ENCODE measurements at places on chromosomes 7 and 10.

GRCh38 chr7:108265007-108265406, 134.8 kb upstream of the LAMB4 start:
- no peak for DNase-seq

DNA sequence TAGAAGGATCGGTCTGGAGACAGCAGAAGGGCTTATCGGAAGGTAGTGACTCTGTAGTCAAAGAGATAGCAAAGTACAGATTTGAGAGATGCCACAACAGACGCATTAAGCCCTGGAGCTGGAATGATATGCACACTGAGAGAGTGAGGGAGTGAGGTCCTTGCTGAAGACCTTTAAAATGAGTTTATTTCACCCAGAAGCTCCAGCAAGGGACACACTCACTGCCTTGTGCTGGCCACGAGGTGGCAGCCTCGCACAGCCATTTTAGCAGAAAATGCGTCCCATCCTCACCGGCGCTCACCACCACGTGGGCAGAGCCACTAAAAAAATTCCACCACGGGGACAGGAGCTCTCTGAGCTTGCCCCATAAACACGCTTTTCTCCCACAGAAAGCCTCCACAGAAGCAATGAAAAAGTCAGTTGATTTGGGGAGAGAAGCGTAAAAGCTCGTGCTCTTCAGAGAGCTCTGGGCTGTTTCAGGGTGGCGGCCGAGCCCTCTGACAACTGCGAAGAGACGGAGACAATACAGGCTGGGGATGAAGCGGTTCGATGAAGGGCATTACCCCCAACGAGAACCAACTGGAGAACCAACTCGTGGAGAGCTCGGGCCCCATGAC, 163.0 kb upstream of the KLF14 start:
- DNase-seq, result peak; percentile 59

- DNase-seq, result no peak
These were observed 6.5 kb downstream of the CPVL start for GRCh38 chr7:29139796-29140195.

GRCh38 chr10:7572391-7572790, 94.4 kb downstream of the ITIH5 start:
- DNase-seq, result no peak

GRCh38 chr7:35768346-35768745, 32.5 kb upstream of the SEPTIN7 start:
- no peak for DNase-seq

GRCh38 chr7:141562543-141562942, 11.3 kb downstream of the AGK start:
- no peak for DNase-seq

- DNase-seq, result no peak
These were observed 336.8 kb downstream of the AUTS2 start for GRCh38 chr7:69935107-69935506.

GRCh38 chr7:40839881-40840280, 705.1 kb downstream of the SUGCT start:
- no peak for DNase-seq

- DNase-seq, result no peak
These were observed 182.1 kb downstream of the ARID5B start for GRCh38 chr10:62083412-62084267.

GRCh38 chr7:151551820-151552219, 32.1 kb upstream of the RHEB start:
- DNase-seq, result no peak

GRCh38 chr7:135204876-135205275, 6.5 kb downstream of the WDR91 start:
- DNase-seq, result no peak

GRCh38 chr7:14793151-14793550, 109.4 kb downstream of the DGKB start:
- DNase-seq, result no peak

- DNase-seq, result no peak
These were observed 5.1 kb downstream of the FLNC start for GRCh38 chr7:128835231-128835751.

- DNase-seq, result no peak
These were observed 56.1 kb downstream of the ADCYAP1R1 start for GRCh38 chr7:31108097-31108657.

Data from fibroblast of skin of left quadriceps (primary cell).